NCI-H187 (cell line): ENCODE measurements at places on chromosomes 16 and 17.

DNA sequence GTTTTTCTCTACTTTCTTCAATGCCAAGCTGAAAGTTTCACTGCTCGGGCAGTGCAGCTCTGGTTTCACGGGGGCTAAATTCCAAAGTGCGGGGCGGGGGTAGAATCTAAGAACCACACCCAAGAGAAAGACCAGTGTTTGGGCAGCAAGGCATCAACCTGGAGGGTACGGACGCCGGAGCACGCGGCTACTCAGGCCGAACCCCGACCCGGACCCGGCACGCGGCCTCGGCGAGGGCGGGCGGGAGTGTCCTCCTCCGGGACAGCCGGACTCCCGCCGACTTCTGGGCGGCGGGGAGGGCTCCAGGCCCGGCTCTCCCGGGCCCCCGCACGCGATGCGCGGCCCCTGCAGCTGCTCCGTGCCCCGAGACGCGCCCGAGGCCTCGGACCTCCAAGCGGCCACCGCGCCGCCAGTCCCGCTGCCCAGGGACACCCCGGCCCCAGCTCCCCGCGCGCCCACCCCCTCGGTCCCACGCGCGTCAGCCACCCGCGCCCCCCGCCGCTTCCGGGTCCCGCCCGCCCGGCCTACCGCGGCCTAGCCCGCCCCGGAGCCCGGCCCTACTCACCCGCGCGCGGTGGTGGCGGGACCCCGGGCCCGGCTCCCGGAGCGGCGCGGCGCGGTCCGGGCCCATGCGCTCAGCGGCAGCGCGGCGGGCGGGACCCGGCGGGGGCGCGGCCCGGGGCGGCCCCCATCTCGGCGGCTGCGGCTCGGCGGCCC, 561 bp downstream of the AXIN1 start:
- DNase-seq, result no peak

- no peak for DNase-seq
Measured at GRCh38 chr16:89722392-89723278, 1.3 kb downstream of the ZNF276 start.

- no peak for DNase-seq
Measured at GRCh38 chr16:55501549-55502322, 7.1 kb upstream of the LPCAT2 start.

- DNase-seq, result no peak
Measured at GRCh38 chr16:84840687-84841627, 21.2 kb downstream of the CRISPLD2 start.

- no peak for DNase-seq
Measured at GRCh38 chr16:11175787-11176341, 80.1 kb downstream of the SOCS1 start.
